ENCODE measurements at places on chromosomes 12 and 14.

GRCh38 chr14:85061256-85061655 lies 468.7 kb upstream of the FLRT2 start:
- no peak for DNase-seq

DNA sequence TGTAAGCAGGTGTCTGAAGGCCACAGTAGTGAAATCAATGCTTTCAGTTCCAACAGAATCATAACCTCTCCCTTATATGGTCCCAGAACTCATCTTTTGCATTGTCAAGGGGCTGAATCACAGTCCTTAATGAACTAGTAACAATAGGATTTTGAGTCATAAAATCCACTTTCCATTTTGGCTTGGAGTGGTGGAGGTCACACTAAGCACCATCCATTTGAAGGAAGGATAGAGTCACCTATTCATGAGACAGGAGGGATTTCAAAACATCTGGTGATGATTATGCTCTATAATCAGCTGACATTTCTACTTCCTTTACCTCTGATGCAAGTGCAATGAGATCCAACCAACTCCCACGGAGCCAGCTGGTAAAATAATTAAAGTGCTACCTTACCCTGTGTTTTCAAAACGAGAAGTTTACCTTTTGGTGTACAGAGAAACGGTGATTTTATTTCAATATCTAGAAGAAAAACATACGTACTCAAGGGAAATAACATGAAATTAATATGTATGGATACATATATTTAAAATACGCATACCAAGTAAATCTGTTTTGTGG lies 59.1 kb downstream of the TMEM132D start:
- DNase-seq: no peak

DNA sequence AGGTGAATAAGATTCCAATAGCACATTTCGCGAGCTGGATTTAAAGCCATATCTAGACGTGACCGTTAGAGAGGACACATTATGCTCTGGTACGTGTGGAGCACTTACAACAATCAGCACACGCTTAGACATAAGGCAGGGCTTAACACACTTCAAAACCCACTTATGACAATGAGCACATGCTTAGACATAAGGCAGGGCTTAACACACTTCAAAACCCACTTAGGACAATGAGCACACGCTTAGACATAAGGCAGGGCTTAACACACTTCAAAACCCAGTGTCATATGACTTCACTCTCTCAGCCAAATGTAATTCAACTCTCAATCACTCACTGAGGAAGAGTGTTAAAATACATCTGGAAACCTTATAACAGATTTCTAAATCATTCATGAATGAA lies 11.2 kb upstream of the PLD4 start:
- no peak for DNase-seq

- no peak for DNase-seq
These were observed 983 bp downstream of the MYF6 start for GRCh38 chr12:80708259-80708974.

GRCh38 chr14:105854600-105855245 lies 328.3 kb downstream of the TMEM121 start:
- no peak for DNase-seq

DNA sequence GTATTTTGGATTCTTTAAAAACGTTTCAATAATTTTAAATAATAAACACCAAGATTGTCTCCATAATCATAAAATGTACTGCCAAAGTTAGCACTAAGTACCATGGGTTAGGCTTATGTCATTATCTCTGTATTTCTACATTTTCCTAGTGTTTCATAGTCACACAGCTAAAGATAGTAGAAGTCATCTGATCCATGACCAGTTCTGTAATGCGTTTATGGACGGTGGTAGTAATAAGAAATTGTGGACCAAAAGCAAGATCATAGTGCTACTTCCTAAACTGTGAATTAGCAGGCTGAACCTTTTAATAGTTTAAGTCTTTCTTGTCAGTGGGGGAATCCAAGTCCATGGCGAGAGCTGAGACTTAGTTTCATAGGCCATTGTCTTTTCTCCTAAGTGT lies 142.1 kb downstream of the AKAP6 start:
- DNase-seq: no peak

DNA sequence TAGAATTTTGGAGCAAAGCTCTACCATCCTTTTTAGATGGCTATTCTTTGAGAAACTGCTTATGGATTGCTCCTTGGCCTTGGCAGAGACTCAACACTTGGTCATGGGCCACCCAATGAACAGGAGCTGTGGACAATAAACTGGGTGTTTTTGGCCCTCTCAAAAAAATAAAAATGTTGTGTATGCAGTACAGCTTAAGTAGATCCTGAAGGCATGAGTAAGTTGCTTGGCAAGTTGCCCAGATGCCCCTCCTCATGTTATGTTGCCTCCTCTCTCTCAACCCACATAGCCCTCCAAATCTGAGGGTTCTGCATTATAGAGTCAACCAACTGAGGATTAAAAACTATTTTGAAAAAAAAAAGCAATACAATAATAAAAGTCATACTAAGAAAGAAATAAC lies 124.9 kb downstream of the ATP23 start:
- no peak for DNase-seq

DNA sequence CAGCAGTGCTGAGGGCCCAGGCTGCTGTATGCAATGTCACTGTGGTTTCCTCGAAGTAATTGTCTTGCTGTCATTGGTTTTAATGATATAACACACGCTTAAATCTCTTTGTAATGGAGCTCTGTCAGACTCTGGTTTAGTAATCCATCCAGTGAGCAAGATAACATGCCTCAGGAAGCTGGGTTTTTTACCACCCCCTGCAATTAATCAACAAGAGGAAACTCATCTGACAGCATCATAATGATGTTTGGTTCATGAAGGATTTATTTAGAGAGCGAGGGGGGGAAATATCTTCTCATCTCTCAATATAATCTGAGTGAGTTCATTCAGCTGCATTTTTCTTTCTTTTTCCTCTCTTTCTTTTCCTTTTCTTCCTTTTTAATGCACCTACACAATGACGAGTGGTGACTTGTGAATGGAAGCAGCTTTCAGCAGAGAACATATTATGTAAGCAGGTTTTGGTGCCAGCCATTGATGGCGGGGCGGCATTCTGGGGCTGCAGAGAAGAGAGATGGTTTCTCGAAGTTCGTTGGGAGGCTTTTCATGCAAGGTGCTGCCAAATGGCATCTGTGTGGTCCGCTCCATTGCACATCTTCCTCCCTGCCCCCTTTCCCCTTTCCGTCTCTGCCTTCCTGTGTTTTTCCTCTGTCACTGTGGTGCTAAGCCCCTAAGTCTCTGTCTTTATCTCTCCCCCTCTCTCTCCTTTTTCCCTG lies 6.7 kb downstream of the RPH3A start:
- DNase-seq: no peak

DNA sequence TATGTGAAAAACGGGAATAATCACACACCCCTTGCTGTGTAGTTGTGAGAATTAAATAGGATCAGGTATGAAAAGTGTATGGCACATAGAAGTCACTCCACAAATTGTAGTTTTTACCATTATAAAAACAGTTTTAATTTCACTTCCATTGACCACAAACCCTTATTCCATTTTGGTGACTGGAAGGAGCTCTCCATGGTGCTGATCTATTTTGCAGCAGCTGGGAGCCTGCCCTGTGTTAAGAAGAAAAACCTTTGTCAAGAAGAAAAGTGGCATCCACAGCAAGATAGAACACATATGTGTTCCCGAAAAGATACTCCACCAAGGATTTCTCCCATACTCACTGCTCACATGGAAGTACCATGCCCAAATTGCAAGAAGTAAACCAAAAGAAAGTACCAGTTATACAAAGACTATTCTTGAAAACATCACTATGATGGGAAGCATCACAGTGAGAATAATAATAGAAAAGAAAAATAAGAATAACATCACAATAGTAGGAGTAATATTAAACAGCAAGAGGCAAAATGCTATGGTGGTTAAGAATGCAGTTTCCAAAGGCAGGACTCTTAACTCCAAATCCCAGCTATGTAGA lies 58.7 kb downstream of the TUNAR start:
- peak; percentile 42 for DNase-seq

GRCh38 chr12:66047411-66048021 lies 83.0 kb downstream of the LLPH start:
- no peak for DNase-seq

- no peak for DNase-seq
These were observed 7.5 kb downstream of the SLC17A8 start for GRCh38 chr12:100364324-100364723.

GRCh38 chr14:50757702-50758101 lies 73.3 kb downstream of the NIN start:
- DNase-seq: no peak

DNA sequence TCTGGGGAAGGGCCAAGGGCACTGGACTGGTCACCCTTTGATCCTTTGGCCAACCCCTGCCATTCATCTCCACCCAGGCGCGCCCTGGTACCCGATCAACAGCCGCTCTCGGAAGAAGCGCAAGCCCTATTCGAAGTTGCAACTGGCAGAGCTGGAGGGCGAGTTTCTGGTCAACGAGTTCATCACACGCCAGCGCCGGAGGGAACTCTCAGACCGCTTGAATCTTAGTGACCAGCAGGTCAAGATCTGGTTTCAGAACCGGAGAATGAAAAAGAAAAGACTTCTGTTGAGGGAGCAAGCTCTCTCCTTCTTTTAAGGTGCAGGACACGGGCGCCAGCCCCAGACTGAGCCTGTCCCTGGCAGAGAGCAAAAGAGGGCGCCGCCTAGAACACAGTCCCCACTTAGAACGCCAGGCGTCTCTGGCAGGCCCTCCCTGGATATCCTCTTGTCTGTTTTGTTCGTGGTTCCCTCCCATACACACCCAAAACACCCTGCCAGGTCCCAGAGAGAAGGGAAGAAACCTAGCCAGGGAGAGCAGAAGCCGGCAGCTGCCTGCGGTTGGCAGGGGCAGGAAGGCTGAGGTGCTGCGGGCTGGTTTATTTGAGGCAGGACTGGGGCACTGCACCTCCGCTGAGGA lies 1.7 kb downstream of the HOXC12 start:
- no peak for DNase-seq

- no peak for DNase-seq
These were observed 260.5 kb downstream of the RAD51B start for GRCh38 chr14:68079941-68080697.

DNA sequence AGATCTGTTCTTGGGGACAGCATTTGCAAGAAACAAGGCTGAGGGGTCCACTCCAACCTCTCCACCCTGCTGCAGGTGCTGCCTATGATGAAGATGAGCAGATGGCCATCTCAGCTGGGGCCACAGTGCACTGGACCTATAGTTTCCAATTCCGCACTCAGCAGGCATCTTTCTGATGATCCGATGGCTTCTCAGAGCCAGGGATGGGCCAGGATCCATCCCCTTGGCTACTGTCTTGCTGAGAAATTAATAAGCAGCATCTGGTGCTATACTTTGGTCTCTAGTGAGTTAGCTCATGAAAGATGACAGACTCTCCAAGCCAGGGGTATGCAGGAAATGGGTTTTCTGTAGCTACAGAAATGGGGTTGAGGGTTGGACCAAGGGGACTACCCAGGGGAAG lies 18.4 kb upstream of the BDKRB1 start:
- no peak for DNase-seq

DNA sequence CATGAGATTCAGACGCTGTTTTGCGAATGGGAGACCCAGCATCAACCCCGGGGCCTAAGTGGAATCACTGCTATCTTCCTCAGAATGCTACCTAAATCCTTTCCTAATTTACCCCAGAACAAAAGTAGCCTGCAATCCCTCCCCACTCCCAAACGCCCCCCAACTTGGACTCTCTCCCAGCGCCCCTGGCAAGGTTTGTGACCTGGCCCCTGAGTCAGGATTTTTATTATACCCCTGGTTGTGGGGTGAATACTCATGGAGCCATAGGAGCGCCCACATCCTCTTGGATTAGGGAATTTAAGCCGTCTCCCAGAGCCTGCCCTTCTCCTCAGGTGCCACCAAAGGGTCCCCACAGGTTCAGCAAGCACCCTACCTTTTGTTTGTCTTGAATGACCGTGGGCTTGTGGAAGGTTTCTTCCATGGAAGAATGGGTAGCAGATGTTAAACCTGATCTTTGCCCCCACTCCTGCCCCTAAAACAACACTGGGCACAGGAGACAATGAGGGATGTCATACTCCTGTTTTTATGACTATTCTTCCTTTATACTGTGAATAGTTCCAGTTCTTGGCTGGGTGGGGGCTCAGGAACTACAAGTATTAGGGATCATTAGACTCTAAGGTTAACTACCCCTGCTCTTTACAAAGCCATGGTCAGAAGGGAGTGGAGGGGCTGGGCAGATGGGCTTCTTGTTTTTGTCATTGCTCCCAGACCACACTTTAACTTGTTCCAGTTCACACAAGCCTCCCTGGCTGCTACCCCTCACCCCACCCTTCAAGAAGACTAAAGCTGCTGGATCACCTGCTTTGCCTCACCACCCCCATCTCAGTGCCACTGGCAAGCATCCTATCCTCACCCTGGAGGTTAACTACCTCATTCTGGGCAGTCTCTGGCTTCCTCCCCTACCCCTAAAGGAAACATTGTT lies 630 bp downstream of the MYL6B start:
- DNase-seq: no peak

DNA sequence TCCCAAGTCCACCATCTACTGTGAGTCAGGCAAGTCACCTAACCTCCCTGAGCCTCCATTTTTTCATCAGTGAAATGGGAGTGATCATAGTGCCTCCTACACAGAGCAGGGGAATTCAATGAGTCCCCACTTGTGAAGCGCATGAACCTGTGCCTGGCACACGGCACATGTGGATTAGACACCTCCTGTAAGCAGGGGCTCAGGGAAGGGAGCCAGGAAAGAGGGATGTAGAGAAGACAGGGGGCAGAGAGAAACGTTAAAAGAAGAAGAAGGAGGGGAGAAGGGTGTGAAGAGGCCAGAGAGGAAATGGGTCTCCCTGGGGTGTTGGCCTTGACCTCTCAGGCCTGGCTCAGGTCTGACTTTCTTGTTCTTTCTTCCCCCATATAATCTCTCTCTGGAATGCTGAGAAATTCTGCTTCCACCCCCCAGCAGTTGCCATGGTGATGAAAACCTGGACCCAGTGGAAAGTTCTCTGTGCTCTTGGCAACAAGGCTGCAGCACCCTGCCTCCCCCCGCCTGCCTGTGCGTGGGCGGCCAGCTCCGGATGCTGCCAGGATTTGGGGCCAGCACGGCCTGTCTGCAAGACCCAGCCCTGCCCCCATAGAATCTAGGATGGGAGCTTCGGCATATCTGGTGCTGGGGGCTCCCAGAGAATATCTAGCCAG lies 94.5 kb downstream of the CALM1 start:
- no peak for DNase-seq

- peak; percentile 10 for DNase-seq
These were observed 97.1 kb upstream of the NCOR2 start for GRCh38 chr12:124664395-124665111.

- DNase-seq: no peak
These were observed 7.4 kb downstream of the ELK3 start for GRCh38 chr12:96201272-96202227.

DNA sequence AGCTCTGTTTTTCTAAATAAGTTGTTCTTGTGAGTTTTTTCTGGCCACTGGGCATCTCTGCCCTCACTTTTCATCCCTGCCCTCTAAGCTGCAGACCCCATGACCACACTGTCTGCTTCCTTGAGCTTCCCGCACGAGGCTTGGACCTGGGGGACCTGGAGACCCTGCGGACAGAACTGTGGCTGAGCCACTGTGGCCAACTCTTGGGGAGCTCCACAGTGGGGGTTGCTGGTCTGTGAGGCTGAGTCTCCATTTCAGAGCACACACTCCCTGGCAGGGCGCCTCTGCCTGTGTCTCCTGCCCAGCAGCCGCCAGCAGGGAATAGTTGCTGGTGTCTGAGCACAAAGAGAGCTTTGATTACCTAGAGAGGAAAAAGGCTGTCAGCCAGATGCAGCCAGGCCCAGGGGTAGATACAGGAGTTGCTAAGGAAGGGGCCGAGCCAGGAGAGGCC lies 13.1 kb upstream of the RIN3 start:
- no peak for DNase-seq

GRCh38 chr14:34052658-34053014 lies 101.8 kb upstream of the EGLN3 start:
- no peak for DNase-seq
